MCF 10A (cell line): ENCODE measurements at places on chromosomes 12 and 14. TPM values are rescaled to one million over a fixed set of nuclear protein-coding genes. Genes with fewer than 3 reads are reported as not detected.

Gene IL31
- total RNA-seq, result not detected in 2 replicates

Gene TCL1B
- total RNA-seq, result not detected in 2 replicates

Gene AQP2
- total RNA-seq, result not detected in 2 replicates

Gene ASCL1
- total RNA-seq, result not detected in 2 replicates

Gene EML5
- 0.37 and 0.54 TPM in 2 replicates for total RNA-seq

Gene KCNJ8
- total RNA-seq, result not detected in 2 replicates

Gene GZMB
- not detected in 2 replicates for total RNA-seq

Gene PTPRO
- total RNA-seq, result 0.74 and 2.2 TPM in 2 replicates

Gene SRP54
- total RNA-seq, result 77.4 and 108 TPM in 2 replicates

Gene STYK1
- 0.14 and 0.56 TPM in 2 replicates for total RNA-seq

Gene DBX2
- not detected in 2 replicates for total RNA-seq
